GOT3 (cell line): ENCODE measurements at places on chromosomes 16 and 17.

DNA sequence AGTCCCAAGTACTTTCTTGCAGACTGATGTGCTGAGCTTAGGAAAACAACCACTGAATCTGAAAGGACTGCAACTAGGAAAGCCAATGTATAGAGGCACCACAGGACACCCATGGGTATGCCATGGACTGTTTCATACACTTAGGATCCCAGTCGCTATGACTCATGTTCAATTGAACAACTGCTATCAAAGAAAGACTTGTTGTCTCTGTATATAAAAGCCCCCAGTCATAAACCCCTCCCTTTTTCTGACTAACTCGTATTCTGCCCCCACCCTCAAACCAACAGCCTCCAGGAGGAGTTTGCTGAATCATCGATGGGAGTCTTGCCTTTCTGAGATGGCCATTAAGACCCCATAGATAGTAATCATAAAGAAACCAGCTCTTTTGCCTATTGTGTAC is 205.4 kb downstream of the ANKFN1 start:
- DNase-seq, result no peak

DNA sequence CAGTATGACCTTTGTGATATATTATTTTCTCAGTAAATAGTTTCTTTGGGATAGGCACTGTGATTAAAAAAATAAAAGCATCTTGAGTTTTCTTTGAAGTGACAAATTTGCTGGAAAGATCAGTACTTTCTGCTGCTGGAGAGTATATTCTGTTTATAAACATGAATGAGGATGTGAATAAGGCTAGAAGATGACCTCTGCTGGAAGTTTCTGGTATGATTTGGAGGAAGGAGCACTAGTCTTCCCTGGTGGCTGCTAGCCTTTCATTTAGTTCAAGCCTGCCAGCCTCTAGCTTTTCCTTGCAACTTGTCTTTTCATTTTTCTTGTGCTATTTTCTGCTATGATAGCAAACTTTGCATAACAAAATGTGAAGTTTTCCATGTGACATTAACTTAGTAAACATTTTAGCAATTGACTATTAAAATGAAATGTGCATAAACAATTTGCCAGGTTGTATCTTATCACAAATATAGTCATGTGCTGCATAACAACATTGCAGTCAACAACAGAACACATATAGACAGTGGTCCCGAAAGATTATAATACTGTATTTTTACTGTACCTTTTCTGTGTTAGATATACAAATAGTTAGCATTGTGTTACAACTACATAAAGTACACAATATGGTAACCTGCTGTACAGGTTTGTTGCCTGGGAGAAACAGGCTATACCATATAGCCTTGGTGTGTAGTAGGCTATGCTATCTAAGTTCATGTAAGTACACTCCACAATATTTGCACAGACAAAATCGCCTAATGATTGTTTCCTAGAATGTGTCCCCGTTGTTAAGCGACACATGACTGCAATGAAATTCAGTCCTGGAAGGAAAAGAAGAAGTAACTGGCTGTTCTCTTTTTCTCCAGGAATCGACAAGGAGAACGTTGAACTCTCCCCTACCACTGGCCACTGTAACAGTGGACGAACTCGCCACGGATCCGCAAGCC is 18.1 kb upstream of the RAB11FIP4 start:
- no peak for DNase-seq

GRCh38 chr17:36890398-36891168 is 46.7 kb upstream of the LHX1 start:
- DNase-seq, result no peak

DNA sequence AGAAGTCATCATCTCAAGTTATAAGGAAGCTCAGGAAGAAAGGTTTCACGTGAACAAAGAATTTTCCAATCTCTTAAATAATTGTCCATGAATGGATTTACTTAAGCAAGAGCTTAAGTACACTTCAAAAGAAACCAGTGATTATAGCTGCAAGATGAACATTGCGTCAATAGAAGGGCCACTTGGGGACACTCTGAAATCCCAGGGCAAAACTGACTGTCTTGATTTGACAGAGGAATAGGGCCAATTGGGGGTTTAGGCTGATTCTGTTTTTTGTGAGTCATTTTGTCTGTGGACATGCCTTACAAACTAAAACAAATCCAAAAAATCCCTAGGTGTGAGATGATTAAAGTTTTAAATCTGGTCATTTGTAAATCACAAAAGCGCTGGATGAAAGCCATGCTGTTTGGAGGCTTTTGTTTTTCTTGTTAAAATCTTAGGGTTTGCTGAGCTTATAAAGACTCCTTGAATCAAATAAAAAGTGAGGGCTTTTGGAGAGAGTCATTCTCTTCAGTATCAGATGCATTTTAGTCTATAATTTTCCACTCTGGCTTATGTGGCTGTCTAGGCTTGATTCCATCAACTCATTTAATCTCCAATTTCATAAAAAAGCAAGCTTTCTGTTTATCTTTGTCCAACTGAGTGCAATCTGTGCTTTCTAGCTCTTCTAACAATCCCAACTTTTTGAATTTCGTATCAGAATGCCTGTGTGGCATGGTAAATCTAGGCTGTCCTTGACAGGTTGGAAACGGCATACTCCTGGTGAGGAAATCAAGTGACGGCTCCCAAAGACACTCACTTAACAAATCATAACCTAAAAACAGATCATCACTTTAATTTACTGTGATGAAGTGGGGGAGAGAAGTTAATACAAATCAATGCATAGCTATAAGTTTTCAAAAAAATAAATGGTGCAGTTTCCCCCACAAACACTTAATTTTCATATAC is 98.2 kb upstream of the SOX9 start:
- DNase-seq, result no peak

DNA sequence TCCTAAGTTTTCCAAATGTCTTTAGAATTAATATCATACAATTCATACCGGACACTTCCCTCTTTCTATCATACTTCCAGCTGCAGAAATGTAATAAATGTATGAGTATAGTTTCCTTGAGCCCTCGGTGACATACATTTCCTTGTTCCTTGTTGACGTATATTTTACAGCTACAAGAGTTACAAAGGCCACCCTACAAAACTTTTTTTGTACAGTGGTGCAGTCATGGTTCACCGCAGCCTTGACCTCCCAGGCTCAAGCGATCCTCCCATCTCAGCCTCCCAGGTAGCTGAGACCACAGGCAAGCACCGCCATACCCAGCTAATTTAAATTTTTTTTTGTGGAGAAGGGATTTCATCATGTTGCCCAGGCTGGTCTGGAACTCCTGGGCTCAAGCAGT is 7.2 kb upstream of the DUS1L start:
- DNase-seq, result no peak

DNA sequence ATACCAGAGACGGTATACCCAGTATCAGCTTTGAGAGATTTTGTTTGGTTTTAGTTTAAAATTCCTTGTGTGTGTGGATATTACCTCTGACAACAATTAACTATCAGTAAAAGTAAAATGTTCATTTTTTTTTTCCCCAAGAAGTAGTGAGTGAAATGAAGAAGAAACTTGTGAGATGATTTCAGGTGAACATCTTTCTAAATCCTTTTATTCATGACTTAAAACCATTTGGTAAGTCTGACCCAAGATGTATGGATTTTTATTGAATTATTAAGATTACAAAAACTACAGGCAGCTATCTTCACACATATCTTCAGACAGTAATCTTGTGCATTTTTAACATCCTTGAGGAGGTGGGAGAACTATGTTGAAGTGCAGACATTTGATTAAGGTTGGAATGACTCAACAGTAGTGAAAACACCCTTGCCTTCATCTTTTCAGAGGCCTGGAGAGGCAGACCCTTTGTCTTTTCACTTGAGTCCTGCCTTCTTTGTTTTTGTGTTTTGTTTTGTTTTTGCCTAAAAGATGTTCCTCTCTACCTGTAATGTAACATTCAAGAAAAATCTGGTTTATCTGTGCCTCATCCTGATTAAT is 240.3 kb upstream of the TBX2 start:
- DNase-seq, result no peak

GRCh38 chr17:1029196-1029921 is 32.4 kb downstream of the TIMM22 start:
- no peak for DNase-seq

- DNase-seq, result no peak
These were observed 29.5 kb downstream of the CYB5B start for GRCh38 chr16:69453936-69454335.

- no peak for DNase-seq
These were observed 13.3 kb upstream of the RAI1 start for GRCh38 chr17:17667947-17668346.

- no peak for DNase-seq
These were observed 210.1 kb upstream of the HS3ST4 start for GRCh38 chr16:25481636-25482035.

- DNase-seq, result no peak
These were observed 34.3 kb downstream of the HEATR3 start for GRCh38 chr16:50099957-50100648.

DNA sequence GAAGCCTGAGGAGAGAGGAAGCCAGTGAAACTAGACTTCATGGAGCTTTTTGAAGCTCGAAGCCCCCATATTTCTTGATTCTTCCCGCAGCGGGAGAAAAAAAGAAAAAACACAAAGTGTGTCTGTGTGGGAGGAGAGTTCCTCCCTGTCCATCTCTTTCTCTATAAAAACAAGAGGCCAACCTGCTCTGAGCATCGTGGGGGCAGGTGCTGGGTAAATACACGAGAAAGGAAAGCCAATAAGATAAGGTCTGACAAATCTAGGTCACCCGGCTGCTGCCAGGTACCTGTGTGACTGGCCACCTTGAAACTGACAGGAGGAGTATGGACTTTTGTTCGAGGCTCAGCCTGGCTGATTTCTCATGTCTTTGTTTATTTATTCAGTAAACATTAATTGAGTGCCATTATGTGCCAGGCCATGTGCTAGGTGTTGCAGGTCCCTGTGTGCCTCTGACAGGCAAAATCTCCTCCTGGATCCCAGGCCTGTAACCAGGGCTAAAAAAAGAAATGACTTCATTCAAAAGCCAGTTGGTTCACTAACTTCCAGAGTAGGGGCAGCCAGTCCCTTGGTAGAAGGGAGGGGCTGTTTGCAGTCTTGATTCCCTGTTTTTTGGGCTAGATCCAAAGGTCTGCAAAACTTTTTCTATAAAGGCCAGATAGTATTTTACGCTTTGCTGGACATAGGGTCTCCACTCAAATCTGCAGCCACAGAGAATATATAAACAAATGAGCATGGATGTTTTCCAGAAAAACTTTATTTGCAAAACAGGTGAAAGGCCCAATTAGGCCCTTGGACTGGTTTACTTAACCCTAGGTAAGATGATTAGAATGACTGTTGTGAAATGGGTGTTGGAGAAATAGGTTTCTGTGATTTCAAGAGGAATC is 35.6 kb downstream of the YPEL2 start:
- DNase-seq, result no peak

DNA sequence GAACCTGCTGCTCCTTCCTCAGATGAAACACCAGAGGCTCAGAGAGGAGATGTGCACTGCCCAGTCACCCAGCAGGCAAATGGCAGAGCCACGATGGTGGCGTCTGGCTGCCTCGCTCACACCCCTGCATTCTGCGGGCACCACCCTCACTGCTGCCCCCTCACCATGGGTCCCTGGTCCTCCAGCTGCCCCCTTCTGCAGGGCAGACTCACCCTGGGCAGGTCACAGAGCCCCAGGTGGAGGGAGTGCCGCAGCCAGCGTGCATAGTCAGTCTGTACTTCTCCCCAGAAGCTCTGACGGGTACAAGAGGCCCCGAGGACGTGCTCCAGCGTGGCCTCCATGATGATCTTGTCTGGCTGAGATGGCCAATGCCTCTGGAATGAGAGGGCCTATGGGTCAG is 52.9 kb downstream of the RMI2 start:
- no peak for DNase-seq

GRCh38 chr17:72950242-72950931 is 142.1 kb downstream of the SLC39A11 start:
- no peak for DNase-seq

- DNase-seq, result no peak
These were observed 654 bp downstream of the TNFAIP1 start for GRCh38 chr17:28335959-28336871.

DNA sequence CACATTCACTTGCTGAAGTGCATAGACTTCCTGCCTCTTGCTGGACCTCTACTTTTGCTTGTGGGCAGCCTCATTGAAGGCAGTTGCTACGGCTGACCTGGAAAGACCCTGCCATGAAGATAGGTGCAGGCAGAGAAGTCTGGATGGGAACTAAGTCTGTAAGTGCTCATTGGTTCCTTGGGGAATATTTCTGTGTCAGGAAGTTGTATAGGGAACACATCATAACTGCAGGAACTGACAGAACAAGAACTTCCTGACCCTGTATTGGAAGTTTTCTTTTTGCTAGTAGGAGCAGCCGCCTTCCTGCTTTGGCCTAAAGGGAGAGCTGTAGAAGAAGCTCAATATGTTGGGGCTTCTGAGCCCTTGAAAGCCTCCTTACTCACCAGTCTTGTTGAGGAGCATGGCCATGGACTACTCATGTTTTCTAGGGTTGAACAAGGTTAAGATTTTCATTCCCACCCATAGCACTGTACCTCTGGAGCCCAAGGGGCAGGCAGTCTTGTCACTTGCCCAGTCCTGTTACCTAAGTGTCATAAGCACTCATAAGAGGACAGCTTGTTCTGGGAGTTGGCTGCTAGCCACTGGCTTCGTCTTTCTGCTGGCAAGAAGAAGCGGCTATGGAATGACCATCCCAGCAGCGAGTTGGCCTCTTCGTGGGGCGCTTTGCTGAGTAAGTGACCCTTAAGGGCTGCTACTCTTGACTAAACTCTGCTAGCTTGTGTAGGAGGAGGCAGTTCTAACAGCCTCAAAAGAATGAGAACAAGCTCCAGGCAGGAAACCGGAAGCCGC is 7.2 kb downstream of the UBFD1 start:
- no peak for DNase-seq

- DNase-seq, result no peak
These were observed 25.9 kb downstream of the BRIP1 start for GRCh38 chr17:61837175-61838051.

- DNase-seq, result peak; percentile 95
These were observed 453 bp upstream of the MYH10 start for GRCh38 chr17:8630802-8631553.

- no peak for DNase-seq
These were observed 8.7 kb downstream of the EIF1 start for GRCh38 chr17:41697122-41697962.

- DNase-seq, result peak; percentile 34
These were observed 40.7 kb downstream of the ZDHHC7 start for GRCh38 chr16:84970447-84971127.

- DNase-seq, result no peak
These were observed 1.3 kb downstream of the ENGASE start for GRCh38 chr17:79075861-79076406.

DNA sequence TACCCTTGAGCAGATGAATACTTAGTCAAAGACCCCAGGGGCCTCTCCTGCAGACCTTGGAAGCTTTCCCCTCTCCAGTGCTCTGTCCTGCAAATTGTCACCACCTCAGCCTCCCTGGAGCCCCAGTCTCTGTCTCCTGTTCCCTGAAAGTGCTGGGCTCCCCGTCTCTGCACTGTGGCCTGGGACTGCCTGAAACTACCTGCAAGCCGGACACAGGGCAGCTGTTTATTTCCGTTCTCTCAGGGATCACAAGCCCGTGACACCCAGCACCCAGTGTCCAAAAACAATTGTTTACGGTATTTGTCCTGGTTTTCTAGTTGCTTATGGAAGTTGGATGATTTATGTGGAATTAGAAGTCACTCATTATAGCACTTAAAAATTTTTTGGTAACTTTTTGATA is 81.6 kb upstream of the CHMP6 start:
- no peak for DNase-seq

- DNase-seq, result no peak
These were observed 7.3 kb downstream of the THRA start for GRCh38 chr17:40069751-40070708.
